Stomach (tissue), 19 donors: ENCODE measurements at places on chromosomes 5 and 9. TPM values are rescaled to one million over a fixed set of nuclear protein-coding genes. Genes with fewer than 3 reads are reported as not detected.

DNA sequence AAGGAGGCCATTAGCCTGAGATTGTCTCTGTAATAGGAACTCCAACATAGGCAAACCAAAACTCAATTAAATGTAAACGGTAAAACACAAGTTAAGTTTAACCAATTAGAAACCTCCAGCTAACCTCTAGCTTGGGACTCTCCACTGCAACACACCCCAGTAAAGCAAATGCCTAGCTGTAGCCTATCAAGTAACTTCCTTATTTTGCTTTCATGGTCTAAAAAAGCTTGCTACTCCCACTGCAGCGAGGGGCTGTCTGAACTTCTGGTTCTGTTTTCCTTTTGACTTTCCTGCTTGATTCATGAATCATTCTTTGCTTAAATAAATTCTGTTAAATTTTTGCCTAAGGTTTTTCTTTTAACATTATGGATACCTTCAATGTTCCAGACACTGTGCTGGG lies 24.4 kb upstream of the C5orf46 start:
- no peak for DNase-seq
- H3K4me1 ChIP-seq = no peaks in the 10 kb centered on the region
- H3K27ac ChIP-seq = no peak overlapping the region
- no peaks in the 10 kb centered on the region for H3K36me3 ChIP-seq
- no peak overlapping the region for H3K4me3 ChIP-seq
- H3K27me3 ChIP-seq = no peaks in the 10 kb centered on the region

- no peaks in the 10 kb centered on the region for H3K36me3 ChIP-seq
- H3K27me3 ChIP-seq = no peaks in the 10 kb centered on the region
- DNase-seq = no peak
- no peak overlapping the region for H3K27ac ChIP-seq
- H3K4me1 ChIP-seq = no peaks in the 10 kb centered on the region
Measured at GRCh38 chr5:7012057-7012456, 298.8 kb downstream of the TENT4A start.

DNA sequence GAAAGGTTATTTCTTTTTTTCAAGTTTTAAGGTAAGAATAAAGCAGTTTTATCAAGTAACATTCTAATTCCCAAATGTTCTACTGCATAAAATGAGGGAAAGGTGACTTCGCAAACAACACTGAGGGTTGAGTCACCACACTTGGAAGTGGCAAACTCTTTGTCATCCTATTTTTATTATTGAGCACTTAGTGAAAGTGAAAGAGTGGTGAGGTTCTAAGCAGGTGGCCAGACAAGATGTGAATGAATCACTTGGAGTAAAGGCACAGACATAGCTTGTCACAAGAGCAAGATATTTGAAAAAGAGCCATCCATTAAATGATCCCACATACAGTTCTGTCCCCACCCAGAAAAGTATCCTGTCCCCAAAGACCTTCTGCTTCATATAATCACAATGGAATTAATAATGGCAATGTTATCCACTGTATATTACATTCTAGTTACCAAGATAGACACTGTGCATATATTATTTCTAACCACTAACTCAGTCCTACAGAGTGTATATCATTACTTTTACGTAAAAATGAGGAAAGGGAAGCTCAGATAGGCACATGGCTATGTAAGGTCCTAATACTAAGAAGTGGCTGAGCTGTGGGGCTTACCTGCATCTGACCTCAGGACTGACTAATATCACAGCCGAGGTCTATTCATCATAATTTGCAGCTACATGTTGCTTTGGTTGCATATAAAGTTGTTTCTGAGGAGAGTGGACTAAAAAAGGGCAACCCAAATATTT lies 730.4 kb upstream of the MEF2C start:
- no peaks in the 10 kb centered on the region for H3K27me3 ChIP-seq
- no peaks in the 10 kb centered on the region for H3K36me3 ChIP-seq
- no peak for DNase-seq
- no peak overlapping the region for H3K4me3 ChIP-seq
- no peak overlapping the region for H3K27ac ChIP-seq
- H3K4me1 ChIP-seq = no peaks in the 10 kb centered on the region

GRCh38 chr9:91917436-91917835 lies 32.6 kb downstream of the ROR2 start:
- no peaks in the 10 kb centered on the region for H3K27me3 ChIP-seq
- DNase-seq = no peak
- no peak overlapping the region for H3K27ac ChIP-seq
- H3K4me1 ChIP-seq = peaks cover 58% of the 10 kb centered on the region

DNA sequence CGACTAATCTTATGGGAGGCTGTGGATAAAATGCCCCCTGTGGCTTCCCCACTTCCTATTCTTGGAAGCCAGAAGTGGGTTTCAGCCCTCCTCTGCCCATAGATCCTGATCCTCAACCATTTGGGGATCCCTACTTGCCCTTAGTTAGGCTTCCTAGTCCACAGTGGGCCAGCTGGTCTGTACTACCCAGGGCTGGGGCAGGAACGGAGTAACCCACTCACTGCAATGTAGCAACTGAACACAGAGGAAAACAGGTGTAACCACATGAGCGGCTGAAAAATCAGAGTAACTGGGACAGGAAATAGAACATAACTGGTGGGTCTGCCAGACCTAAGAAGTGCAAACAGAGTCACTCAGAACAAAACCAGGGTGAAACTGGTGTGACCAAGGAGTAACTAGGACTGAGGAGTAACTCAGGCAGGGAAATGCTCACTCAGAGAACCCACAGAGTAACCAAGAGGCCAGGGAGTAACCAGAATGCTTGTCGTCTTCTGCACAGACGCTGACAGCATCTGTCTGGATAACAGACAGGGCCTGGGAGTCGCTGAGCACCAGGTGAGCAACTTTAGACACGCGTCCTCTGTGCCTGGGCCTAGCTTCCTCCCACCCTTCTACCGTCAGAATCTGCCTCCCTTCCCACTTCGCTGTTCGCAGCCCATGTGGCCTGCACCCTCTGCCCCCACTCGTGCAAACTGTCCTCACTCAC lies 1.0 kb downstream of the AQP3 start:
- peak overlapping the region; percentile 75 for H3K27ac ChIP-seq
- H3K4me1 ChIP-seq = peaks cover 57% of the 10 kb centered on the region
- DNase-seq = peak; percentile 47
- peaks cover 23% of the 10 kb centered on the region for H3K36me3 ChIP-seq
- H3K4me3 ChIP-seq = peak overlapping the region; percentile 62

GRCh38 chr5:172856336-172856735 lies 22.3 kb downstream of the ERGIC1 start:
- H3K4me1 ChIP-seq = peaks cover 100% of the 10 kb centered on the region
- no peaks in the 10 kb centered on the region for H3K36me3 ChIP-seq
- no peak overlapping the region for H3K4me3 ChIP-seq
- DNase-seq = no peak
- no peaks in the 10 kb centered on the region for H3K27me3 ChIP-seq

OTULINL gene
- 17.9 TPM for total RNA-seq
